RPMI7951 (cell line): ENCODE measurements at places on chromosomes 5 and 9.

DNA sequence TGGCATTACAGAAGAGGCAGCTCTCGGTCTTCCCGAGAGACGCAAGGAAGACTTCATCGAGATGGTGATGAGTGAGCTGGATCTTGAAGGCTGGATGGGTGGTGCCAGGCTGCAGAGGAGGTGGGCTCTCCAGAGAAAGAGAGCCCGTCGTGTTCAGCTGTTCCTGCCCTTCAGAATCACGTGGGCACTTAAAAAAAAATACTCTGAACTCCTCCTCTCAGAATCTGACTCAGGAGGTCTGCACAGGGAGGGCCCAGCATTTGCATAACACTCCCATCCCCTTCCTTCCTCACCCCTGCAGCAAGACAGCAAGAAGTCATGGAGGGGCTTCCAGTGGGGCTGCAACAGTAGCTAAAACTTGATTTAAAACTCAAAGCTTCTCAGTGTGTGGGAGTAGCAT is 203.0 kb downstream of the ATPSCKMT start:
- DNase-seq = no peak

GRCh38 chr9:131879181-131879910 is 139.5 kb upstream of the RAPGEF1 start:
- DNase-seq = no peak

DNA sequence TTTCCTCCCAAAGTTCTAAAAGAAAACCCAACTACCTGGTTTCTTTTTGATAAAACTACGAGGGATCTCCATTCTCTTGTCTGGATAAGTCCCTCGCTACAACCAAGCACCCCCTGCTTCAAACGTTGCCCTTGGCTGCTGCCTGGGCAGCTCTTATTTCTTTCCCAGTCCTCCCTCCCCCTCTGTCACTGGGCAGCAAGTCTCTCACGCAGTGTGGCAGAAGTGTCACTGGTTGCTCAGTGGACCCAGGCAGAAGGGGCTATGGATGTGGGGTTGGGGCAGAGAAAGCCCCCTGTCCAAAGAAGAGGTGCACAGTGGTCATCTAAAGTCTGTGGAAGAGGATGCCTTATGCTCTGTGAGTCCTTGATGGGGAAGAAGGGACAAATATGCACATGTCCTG is 7.2 kb upstream of the SMIM32 start:
- DNase-seq = no peak

DNA sequence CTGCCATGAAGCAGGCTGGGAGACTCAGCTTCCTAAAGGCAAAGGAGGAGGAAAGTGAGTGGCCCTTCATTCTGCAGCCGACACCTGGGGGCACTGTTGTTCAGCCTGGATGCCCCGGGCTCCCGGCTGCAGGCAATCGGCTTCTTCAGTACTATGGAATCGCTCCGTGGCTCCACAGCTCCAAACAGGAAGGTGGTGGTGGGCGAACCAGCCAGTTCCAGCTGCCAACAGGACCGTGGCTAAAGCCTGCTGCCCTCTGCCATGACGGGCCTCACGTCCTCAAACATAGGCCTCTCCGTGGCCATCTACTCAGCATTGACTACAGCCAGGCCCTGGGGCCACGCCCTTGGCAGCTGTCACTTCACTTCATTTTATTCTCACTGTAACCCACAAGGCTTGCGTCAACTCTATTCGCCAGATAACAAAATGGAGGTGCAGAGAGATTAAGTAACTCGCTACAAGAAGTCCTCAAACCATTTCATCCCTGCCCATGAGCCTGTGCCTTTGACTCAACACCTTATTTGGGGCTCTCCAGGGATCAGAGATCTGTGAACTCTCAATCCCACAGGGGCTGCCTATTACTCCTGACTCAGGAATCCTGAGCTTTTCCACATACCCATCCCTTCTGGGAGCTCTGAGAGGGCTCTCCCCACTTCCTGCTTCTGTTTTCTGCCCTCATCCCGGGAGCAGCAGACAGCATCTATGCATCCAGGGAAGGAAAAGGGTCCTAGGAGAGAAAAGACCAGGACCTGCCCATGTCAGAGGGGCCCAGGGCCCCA is 38.0 kb downstream of the PAX5 start:
- DNase-seq = peak; percentile 47

DNA sequence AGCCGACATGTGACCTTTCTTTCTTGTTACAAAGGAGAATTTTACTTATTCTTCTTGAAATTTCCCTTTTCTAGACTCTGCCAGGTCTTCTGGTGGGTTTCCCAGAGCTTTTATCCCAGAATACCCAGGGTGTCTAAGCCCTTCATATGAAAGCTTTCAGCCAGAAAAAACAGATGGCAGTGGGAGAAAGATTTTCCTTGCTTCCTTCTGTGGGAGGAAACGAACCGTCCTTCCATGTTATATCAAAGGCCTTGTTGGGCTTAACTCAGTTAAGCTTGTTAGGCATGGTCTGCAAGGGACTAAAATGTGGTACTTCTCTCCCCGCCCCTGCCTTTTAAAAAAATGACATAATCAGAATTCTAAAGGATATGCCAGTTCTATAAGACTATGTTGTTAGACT is 47.5 kb downstream of the SPATA31D1 start:
- no peak for DNase-seq

DNA sequence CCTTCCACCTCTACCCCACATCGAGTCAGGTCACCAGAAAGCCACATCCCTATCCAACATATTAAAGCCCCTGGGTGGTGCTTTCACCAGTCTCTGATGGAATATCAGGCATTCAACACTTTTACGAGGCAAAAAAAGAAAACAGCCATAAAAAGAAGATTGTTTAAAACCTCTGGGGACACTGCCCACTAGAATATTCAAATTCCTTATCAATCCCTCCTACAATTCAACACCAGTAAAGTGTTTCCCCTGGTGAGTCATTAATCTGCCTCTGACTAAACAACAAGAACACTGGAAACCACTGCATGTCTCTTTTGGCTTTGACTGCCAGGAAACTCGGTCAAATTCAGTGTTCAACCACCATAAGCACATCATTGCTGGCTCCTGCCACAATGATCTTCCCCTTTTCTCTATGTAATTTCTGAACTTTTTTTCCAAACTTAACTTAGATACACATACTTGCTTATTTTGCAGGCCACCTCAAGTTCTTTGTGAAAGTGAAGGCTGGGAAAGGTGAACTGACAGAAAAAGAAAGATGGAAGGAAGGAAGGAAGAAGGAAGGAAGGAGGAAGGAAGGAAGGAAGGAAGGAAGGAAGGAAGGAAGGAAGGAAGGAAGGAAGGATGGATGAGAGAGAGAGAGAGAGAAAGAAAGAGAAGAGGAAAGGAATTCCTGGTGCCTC is 105.3 kb downstream of the PAX5 start:
- DNase-seq = peak; percentile 71

DNA sequence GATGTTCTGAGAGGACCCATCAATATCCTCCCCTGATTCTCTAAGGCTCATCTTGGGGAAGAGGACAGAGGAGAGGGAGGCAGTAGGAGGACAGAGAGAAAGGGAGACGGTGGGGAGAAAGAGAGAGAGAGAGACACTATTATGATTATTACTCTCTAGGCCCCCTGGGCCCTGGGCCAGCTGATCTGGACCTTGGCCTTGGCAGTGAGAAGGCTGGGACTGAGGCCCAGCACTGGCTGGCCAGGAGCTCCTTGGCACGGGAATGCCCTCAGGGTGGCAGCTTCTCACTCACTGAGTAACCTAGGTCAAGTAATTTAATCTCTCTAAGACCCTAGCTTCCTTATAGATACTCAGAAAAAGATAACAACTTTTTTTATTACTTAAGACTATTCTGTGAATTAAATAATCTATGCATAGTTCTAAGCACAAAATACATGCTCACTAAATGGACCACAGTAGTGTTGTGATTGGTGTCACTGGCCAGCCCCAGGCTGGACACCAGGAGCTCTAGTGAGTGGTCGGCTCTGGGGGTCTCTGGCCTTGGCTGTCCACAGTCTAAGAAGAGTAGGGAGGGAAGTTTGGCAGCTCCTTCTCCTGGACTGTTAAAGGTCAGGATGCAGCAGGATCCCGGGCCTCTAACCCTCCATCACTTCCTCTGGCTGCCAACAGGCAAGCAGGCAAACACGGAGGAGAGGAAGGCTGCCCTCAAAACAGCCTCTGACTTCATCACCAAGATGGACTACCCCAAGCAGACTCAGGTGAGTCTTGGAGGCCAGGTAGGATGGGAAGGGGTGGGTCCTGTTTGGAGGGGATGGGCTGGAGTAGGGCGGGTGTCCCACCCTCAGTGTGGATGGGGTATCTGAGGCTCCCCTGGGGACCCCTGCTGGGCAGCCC is 50.0 kb downstream of the GSN start:
- DNase-seq = peak; percentile 16

GRCh38 chr5:111507276-111507675 is 5.1 kb downstream of the STARD4 start:
- DNase-seq = no peak

DNA sequence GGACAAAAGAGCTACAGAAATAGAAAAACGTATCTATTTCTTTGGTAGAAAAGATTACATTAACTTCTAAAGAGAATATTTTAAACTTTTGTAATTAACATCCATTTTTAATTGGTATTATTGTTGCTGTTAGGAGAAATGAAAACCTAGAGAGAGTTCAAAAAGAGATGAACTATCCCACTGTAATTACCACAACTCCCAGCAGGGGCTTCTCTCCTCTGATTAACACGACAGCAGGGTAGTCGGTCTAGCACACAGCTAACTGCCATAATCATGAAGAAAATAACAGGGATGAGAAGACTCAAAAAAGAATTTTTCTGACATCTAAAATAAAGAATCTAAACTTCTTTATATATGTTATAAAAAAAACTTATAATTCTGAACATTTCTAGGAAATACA is 86.2 kb upstream of the CDH9 start:
- DNase-seq = peak; percentile 58

DNA sequence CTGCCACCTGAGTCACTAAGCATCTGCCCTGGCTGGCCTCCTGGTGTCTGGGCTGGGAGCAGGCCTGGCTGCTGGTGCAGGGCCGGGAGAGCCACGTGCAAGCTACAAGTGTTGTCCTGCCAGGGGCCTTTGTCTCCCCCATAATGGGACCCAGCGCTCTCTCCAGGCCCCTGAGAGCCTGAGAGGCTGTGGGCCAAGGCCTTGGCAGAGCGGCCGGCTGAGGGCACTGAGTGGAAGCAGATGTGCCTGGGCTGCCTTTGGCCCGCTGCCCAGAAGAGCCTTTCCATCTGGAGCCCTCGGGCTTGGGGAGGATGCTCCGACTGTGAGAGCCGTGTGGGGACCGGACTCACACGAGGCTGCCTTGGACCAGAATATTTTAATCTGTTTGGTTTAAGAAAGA is 185.5 kb downstream of the RGS3 start:
- DNase-seq = peak; percentile 97

GRCh38 chr5:91224969-91225368 is 158.1 kb downstream of the ARRDC3 start:
- no peak for DNase-seq

GRCh38 chr5:68534131-68534940 is 318.8 kb downstream of the PIK3R1 start:
- peak; percentile 66 for DNase-seq

DNA sequence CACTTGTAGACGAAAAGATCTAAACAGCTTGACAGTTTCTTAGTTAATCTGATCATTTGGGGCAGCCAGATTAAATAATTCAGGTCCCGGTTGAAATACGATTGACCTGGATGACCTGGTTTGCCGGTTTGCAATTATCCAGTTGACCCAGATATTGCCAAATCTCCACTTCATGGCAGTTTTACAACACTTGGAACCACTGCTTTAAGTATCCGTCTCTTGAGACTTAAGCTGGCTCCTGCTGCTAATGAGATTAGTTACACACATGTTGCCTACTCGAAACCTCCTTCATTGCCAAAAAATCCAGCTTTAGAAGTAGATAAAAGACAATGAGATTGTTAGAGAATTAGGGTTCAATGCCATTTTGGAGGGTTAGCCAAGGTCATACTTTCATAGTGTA is 136.2 kb upstream of the HAPLN1 start:
- no peak for DNase-seq

DNA sequence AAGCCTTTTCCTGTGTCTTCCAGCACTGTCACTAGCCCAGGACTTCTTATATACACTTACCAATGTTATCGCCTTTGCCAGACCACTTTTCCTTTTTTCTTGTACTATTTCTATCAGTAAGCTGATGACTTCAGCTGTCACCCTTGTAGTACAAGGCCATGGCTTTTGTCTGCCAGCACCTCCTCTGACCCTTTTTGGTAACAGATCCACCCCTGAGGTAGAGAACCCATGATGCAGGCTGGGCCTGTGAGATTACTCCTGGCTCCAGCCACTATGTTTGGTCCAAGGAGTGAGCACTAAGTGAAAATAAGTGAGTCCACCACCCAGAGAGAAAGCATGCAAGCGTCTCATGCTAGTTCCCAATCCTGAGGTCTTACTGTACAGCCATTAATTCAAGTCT is 406.7 kb downstream of the MLLT3 start:
- no peak for DNase-seq
